Thymus (tissue), 14 donors: ENCODE measurements at places on chromosomes 3 and 15. TPM values are rescaled to one million over a fixed set of nuclear protein-coding genes. Genes with fewer than 3 reads are reported as not detected.
A peak's percentile ranks its signal among the peaks of the same experiment; 100 is the strongest.

The EPHA3 gene
- polyA plus RNA-seq: 0.73 TPM

The FBXO40 gene
- polyA plus RNA-seq: 0.02 TPM

The TM4SF4 gene
- 0.07 TPM for polyA plus RNA-seq

The LRRC3B gene
- 0.50 TPM for polyA plus RNA-seq

The MYH15 gene
- polyA plus RNA-seq: 0.16 TPM

The RPL29 gene
- 1,964 TPM for polyA plus RNA-seq

The RTP1 gene
- polyA plus RNA-seq: 0.02 TPM

The MESP1 gene
- polyA plus RNA-seq: 0.50 TPM

The ABI3BP gene
- 5.7 TPM for polyA plus RNA-seq

- DNase-seq: peak; percentile 76
Measured at GRCh38 chr15:77012868-77013267, 17.9 kb downstream of the PSTPIP1 start.

DNA sequence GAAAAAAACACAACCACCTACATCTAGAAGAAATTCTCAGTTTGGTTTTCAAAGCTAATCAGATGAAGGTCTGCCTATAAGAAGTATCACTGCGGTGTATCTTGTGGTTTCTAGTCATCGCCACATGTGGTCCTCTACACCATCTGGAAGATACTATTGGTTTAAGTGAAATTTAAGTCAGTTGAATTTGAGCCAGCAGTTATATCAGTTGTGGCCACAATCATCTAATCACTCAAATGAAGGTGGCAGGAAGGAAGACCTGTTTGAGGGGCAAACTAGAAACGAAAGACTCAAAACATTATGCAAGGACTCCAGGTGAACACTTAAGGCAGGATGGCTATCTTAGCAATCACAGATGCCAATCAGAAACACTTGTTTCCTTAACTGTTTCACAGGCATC is 48.7 kb downstream of the ETV5 start:
- peak; percentile 33 for DNase-seq

DNA sequence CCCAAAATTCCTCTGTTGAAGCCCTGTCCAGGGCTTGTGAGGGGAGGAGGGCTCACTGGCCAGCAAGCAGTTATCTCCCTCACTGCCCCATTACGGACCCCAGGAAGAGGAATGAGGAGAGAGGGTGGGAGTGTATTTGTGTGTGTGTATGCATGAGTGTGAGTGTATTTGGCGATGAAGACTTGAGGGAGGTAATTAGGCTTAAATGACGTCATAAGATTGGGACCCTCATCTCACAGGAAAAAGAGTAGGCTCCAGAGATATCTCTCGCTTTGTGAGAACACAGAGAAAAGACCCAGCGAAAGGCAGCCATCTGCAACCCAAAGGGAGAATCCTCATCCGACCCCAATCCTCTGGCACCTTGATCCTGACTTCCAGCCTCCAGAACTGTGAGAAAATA is 32.2 kb downstream of the ADCY5 start:
- DNase-seq: no peak

- no peak for DNase-seq
Measured at GRCh38 chr3:104805042-104805441, 561.7 kb upstream of the ALCAM start.

GRCh38 chr3:89375451-89375850 is 268.0 kb downstream of the EPHA3 start:
- no peak for DNase-seq

DNA sequence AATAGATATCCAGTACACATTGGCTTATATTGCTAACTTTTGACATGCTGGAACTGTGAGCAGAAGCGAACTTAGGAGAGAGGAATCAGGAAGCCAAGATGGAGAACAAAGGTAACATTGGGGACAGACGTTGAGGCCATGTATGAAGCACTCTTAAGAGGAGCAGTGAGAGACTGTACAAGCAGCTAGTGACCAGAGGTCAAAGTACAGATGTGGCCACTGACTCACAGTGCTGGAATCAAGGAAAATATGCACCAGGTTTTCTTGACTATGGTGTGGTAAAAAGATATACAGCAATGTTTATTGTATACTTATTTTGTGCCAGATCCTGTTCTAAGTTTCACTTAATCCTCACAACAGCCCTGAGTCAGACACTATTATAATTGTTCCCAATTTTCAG is 2.0 kb upstream of the IL20RB start:
- no peak for DNase-seq

GRCh38 chr3:71701251-71701762 is 23.9 kb downstream of the EIF4E3 start:
- DNase-seq: no peak

- no peak for DNase-seq
Measured at GRCh38 chr15:73711526-73711925, 27.3 kb downstream of the CD276 start.

DNA sequence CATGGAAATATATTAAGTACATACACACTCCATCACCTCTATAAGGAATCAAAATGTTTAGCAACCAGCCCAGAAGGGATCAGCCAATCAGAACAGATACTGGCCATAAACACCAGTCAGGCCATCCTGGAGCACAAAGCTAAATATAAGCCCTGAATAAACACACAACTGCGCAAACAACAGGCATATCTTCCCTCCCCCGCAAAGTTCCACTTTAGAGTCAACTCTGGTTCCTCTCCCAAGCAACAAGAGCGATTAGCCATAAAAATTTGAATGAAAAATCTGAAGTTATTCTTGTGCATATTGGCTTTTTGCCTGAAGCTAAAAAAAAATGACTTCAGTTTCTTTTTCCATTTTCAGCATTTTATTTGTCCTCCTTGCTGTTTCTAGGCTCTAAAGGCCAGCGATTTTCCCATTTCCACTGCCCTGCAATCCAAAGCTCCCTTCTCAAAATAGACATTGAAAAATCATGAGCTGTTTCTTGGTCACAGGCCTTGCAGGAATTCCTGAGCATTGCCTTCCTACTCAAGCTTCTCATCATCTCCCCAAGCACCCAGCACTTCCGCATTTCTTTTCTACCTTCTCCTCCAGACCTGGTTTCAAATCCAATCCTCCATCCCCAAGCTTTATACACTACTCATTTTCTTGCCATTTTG is 247.9 kb downstream of the ZMAT3 start:
- DNase-seq: no peak

- DNase-seq: no peak
Measured at GRCh38 chr15:60390871-60391501, 6.8 kb downstream of the ANXA2 start.

DNA sequence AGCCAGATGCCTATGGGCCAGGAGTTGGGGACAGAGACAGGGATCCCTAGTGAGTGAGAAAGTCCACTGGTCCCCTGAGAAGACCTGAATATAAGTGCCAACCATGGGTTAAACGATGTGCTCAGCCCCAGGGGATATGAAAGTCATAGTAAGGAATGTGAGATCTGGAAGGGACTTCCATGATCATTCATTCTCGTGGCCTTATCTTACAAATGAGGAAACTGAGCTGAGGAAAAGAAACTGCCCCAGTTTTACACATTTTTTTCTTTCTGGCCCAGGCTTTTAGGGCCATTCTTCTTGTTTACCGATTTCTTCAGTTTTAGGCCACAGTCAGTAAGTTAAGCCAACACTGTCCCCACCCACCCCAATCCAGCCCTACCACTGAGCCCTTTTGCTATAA is 11.1 kb downstream of the CD80 start:
- DNase-seq: no peak
